ENCODE measurements at places on chromosomes 16 and 17.
A peak's percentile ranks its signal among the peaks of the same experiment; 100 is the strongest.

DNA sequence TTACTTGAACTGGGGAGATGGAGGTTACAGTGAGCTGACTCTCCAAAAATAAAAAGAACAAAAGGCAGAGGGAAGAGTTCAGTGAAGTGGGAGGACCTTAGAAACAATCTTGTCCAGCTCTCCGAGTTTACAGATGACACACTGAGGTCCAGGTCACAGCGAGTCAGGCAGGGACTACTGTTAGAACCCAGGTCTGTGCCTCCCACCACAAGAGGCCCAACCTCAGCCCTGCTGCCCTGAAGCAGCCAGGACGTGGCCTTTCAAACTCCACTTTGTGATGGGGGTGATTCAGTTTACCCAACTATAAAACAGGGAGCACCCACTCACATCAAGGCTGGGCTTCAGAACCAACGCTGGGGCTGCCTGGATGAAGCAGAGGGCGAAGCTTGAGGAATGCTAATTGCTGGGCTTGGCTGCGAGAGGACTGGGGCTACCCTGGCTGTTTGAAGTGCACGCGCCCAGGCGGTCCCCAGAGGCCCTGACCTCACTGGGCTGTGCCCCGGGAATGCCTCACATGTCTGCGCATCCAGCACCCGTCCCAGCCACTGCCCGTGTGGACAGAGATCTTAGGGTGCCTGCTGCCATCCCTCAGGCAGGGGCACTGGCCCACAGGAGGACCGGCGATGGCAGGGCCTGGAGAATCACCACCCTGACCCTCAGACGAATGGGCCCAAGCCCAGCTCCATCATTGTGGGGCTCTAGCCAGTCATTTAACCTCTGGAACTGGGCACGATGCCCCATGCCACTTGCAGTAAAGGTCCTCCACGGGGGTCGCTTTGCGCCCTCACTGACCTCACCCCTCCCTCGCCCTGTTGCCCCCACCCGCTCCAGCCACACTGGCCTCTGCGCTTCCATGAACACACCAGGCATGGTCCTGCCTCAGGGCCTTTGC, 11.4 kb downstream of the SLC5A10 start:
- no peak for DNase-seq
- H3K27ac ChIP-seq, result no peak overlapping the region
- H3K4me3 ChIP-seq, result peak overlapping the region; percentile 45
- H3K4me1 ChIP-seq, result peaks cover 28% of the 10 kb centered on the region
- no peaks in the 10 kb centered on the region for H3K27me3 ChIP-seq
- no peaks in the 10 kb centered on the region for H3K36me3 ChIP-seq

- H3K4me1 ChIP-seq, result no peaks in the 10 kb centered on the region
- H3K27ac ChIP-seq, result no peak overlapping the region
- peaks cover 12% of the 10 kb centered on the region for H3K36me3 ChIP-seq
- H3K4me3 ChIP-seq, result no peak overlapping the region
- peak; percentile 62 for DNase-seq
Measured at GRCh38 chr17:37527249-37527851, 37.7 kb downstream of the DUSP14 start.

GRCh38 chr17:10048629-10049350, 143.7 kb upstream of the RCVRN start:
- DNase-seq, result no peak
- H3K4me1 ChIP-seq, result peaks cover 3% of the 10 kb centered on the region
- no peak overlapping the region for H3K4me3 ChIP-seq
- H3K36me3 ChIP-seq, result no peaks in the 10 kb centered on the region

- peaks cover 6% of the 10 kb centered on the region for H3K4me1 ChIP-seq
- no peaks in the 10 kb centered on the region for H3K27me3 ChIP-seq
- no peak for DNase-seq
- no peaks in the 10 kb centered on the region for H3K36me3 ChIP-seq
- H3K4me3 ChIP-seq, result no peak overlapping the region
Measured at GRCh38 chr16:78098595-78099270, 721 bp upstream of the WWOX start.

- peak; percentile 24 for DNase-seq
- peaks cover 11% of the 10 kb centered on the region for H3K4me1 ChIP-seq
- H3K27me3 ChIP-seq, result peaks cover 43% of the 10 kb centered on the region
- H3K27ac ChIP-seq, result no peak overlapping the region
Measured at GRCh38 chr17:49496183-49496866, 1.2 kb downstream of the NGFR start.

- peaks cover 11% of the 10 kb centered on the region for H3K36me3 ChIP-seq
- no peak for DNase-seq
- no peaks in the 10 kb centered on the region for H3K27me3 ChIP-seq
- H3K27ac ChIP-seq, result no peak overlapping the region
- H3K4me3 ChIP-seq, result peak overlapping the region; percentile 66
- H3K4me1 ChIP-seq, result peaks cover 20% of the 10 kb centered on the region
Measured at GRCh38 chr17:75721463-75722011, 278 bp downstream of the ITGB4 start.

DNA sequence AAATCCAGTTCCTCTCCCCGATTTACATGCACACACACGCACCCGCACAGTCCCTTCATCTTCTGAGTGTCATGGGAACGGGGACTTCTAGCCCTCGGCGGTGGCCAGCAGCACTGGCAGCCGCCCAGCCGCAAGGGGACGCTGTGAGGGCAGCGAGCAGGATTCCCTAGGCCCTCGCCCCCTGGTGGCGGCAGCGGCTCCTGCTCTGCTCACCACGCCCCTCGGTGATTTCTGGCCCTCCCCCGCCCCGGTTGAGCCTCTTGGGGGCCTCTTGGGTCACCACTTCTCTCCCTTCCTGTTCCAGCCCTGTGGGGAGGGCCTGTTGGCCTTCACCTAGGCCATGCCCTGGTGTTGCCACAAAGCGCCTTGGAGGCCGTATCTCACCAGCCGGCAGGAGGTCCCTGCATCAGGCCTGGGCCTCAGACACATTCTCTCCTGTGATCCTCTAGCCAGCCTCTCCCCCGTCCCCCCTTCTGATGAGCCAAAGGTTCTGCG, 75.2 kb upstream of the KSR1 start:
- H3K4me3 ChIP-seq, result no peak overlapping the region
- peak; percentile 78 for DNase-seq
- no peaks in the 10 kb centered on the region for H3K36me3 ChIP-seq
- peaks cover 17% of the 10 kb centered on the region for H3K4me1 ChIP-seq
- H3K27ac ChIP-seq, result no peak overlapping the region
- H3K27me3 ChIP-seq, result no peaks in the 10 kb centered on the region

GRCh38 chr16:49493836-49494235, 120.2 kb downstream of the C16orf78 start:
- no peak overlapping the region for H3K27ac ChIP-seq
- H3K27me3 ChIP-seq, result no peaks in the 10 kb centered on the region
- H3K4me1 ChIP-seq, result peaks cover 8% of the 10 kb centered on the region
- H3K4me3 ChIP-seq, result peak overlapping the region; percentile 20
- no peaks in the 10 kb centered on the region for H3K36me3 ChIP-seq
- no peak for DNase-seq

GRCh38 chr17:68909066-68909465, 46.1 kb downstream of the ABCA8 start:
- H3K4me1 ChIP-seq, result no peaks in the 10 kb centered on the region
- H3K4me3 ChIP-seq, result no peak overlapping the region
- peak overlapping the region; percentile 17 for H3K27ac ChIP-seq

DNA sequence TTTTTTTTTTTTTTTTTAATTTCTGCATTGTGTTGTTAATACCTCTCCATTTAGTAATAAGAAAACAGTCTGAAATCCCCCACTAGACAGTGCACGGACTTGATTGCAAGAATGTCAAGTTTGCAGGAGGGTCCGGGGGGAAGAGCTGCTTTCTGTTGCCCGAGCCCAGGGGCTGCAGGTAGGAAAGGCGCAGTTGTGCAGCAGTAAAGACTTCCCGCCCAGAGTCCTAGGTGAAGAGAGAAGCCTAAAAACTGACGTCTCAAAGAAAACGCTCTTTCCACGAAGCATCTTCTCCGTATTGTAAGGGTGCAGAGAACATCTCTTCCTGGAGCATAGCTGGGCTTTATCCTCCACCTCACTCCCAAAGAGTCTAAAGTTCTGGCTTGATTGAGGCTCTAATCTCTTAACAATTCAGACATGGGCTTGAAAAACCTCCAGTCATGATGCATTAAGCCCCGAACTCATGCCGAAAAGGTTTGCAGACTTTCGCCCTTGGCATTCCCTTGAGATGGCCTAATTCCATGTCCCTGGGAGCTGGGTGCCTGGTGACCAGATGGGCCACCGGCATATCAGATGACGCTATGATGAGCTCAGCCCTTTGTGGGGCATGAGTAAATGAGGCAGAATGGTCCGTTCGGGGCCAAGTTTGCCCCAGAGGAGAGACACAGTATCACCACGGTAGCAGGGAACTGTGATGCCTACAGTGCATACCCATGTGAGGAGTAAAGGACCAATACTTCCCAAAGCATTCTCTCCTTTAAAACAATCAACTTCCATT, 436.2 kb upstream of the ZFHX3 start:
- H3K36me3 ChIP-seq, result no peaks in the 10 kb centered on the region
- H3K27me3 ChIP-seq, result no peaks in the 10 kb centered on the region
- H3K27ac ChIP-seq, result no peak overlapping the region
- no peak for DNase-seq

- no peaks in the 10 kb centered on the region for H3K4me1 ChIP-seq
- no peak overlapping the region for H3K27ac ChIP-seq
- no peaks in the 10 kb centered on the region for H3K27me3 ChIP-seq
- H3K4me3 ChIP-seq, result no peak overlapping the region
- H3K36me3 ChIP-seq, result no peaks in the 10 kb centered on the region
- DNase-seq, result no peak
Measured at GRCh38 chr16:82510789-82511305, 115.9 kb upstream of the CDH13 start.

DNA sequence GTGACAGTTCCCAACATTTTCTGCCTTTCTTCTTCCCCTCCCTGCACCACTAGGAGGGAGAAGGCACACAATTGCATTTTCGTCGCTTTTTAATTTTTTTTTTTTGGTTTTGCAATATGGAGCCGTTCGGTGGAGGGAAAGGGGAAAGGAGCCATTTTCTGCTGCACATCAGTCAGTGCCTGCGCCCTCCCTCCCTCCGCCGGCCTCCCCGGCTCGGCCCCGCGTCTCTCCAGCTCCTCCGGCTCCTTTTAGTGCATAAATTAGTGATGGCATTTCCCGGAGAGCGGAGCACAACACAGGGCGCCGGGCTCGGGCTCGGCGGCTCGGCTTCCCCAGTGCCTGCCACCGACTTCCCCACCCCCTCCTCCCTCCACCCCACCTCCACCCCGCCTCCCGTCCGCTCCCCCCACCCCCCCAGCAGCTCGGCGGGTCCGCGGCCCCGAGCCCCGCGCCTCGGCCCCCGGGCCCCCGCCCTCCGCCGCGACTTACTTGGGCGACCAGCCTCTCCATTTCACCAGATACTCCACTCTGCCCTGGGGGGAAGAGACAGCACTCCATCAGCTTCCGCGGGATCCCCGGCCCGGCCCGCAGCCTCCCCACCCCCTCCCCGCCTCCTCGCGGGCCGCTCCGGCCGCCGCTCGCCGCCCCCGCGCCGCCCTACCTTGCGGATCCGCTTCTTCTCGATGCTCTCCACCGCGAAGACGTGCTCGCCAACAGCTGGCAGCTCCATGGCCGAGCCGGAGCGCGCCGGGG, 542 bp downstream of the CBX4 start:
- peaks cover 83% of the 10 kb centered on the region for H3K27me3 ChIP-seq
- peak overlapping the region; percentile 73 for H3K4me3 ChIP-seq
- peaks cover 7% of the 10 kb centered on the region for H3K36me3 ChIP-seq
- H3K27ac ChIP-seq, result peak overlapping the region; percentile 50
- DNase-seq, result peak; percentile 70
- peaks cover 47% of the 10 kb centered on the region for H3K4me1 ChIP-seq

DNA sequence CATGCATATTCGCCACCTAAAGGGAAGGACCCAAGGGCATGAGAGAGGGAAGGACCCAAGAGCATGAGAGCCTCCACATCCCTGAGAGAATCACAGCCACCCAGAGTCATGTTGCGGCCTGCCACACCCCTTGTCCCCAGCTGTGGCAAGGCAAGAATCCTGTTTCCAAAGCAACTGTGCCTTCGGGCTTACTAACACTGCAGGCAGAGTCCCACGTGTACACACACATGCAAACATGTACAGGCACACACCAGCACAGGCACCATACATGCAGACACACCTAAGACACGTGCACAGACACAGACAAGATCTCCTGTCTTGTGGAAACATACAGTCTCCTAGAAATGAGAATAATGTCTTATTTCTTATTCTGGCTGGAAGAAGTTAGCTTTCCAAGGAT, 92.4 kb upstream of the CDYL2 start:
- H3K27me3 ChIP-seq, result no peaks in the 10 kb centered on the region
- H3K4me3 ChIP-seq, result no peak overlapping the region
- H3K36me3 ChIP-seq, result no peaks in the 10 kb centered on the region
- no peak overlapping the region for H3K27ac ChIP-seq
- no peaks in the 10 kb centered on the region for H3K4me1 ChIP-seq

GRCh38 chr16:51542981-51543815, 392.1 kb upstream of the SALL1 start:
- H3K4me1 ChIP-seq, result peaks cover 8% of the 10 kb centered on the region
- DNase-seq, result no peak
- peaks cover 2% of the 10 kb centered on the region for H3K27me3 ChIP-seq
- no peak overlapping the region for H3K4me3 ChIP-seq

DNA sequence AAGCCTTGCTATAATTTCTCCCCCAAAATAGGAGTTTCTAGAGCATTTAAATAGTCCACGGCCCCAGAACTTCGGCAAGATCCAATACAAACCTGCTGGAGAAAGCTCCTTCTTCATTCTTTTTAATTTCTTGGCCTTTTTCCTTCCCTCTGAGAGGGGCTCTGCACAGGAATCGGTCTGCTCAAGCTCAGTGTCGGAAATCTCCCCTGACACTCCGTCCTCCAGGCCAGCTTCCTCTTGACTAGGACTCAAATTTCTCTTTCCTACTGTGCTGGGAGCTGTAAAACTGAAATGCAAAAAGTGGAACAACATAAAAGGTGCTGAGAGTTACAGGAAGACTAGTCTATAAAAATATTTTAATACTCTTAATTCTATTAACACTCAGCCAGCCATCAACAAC, 183.3 kb downstream of the PARN start:
- no peaks in the 10 kb centered on the region for H3K4me1 ChIP-seq
- no peaks in the 10 kb centered on the region for H3K36me3 ChIP-seq
- H3K27ac ChIP-seq, result no peak overlapping the region

DNA sequence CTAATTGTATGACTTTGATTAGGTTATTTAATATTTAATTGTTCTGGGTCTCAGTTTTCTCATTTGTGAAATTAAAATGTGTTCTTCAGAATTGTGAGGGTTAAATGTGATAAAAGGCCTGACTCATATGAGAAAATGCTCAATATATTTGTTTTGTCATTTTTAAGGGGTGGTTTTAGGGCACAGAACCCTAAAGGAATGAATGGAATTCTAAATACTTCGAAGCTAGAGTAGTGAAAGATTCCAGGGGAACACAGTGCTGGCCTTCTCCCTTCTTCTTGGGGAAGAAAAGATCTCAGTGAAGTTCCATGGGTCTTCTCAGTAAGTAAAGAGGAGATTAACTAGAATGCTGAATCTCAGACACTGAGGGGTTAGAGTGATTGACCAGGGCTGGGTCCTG, 3.9 kb upstream of the SMPD3 start:
- no peaks in the 10 kb centered on the region for H3K36me3 ChIP-seq
- H3K4me1 ChIP-seq, result peaks cover 9% of the 10 kb centered on the region
- no peak overlapping the region for H3K4me3 ChIP-seq
- H3K27ac ChIP-seq, result no peak overlapping the region
- H3K27me3 ChIP-seq, result peaks cover 4% of the 10 kb centered on the region

GRCh38 chr17:11991461-11991860, 5.8 kb downstream of the ZNF18 start:
- no peak overlapping the region for H3K27ac ChIP-seq
- peaks cover 2% of the 10 kb centered on the region for H3K4me1 ChIP-seq
- no peaks in the 10 kb centered on the region for H3K27me3 ChIP-seq
- no peak for DNase-seq

GRCh38 chr17:8357910-8358309, 18.3 kb downstream of the ODF4 start:
- DNase-seq, result no peak
- H3K27me3 ChIP-seq, result no peaks in the 10 kb centered on the region
- no peaks in the 10 kb centered on the region for H3K36me3 ChIP-seq
